ENCODE measurements at places on chromosomes 13 and 19. TPM values are rescaled to one million over a fixed set of nuclear protein-coding genes. Genes with fewer than 3 reads are reported as not detected.

The SMIM44 gene
- not detected for total RNA-seq

The MIER2 gene
- 21.8 TPM for total RNA-seq

The FCAR gene
- total RNA-seq, result 0.70 TPM

- no peak for DNase-seq
Measured at GRCh38 chr19:39112338-39112890, 13.2 kb upstream of the PAK4 start.

GRCh38 chr13:43528992-43529391 is 257.8 kb downstream of the ENOX1 start:
- DNase-seq, result no peak

DNA sequence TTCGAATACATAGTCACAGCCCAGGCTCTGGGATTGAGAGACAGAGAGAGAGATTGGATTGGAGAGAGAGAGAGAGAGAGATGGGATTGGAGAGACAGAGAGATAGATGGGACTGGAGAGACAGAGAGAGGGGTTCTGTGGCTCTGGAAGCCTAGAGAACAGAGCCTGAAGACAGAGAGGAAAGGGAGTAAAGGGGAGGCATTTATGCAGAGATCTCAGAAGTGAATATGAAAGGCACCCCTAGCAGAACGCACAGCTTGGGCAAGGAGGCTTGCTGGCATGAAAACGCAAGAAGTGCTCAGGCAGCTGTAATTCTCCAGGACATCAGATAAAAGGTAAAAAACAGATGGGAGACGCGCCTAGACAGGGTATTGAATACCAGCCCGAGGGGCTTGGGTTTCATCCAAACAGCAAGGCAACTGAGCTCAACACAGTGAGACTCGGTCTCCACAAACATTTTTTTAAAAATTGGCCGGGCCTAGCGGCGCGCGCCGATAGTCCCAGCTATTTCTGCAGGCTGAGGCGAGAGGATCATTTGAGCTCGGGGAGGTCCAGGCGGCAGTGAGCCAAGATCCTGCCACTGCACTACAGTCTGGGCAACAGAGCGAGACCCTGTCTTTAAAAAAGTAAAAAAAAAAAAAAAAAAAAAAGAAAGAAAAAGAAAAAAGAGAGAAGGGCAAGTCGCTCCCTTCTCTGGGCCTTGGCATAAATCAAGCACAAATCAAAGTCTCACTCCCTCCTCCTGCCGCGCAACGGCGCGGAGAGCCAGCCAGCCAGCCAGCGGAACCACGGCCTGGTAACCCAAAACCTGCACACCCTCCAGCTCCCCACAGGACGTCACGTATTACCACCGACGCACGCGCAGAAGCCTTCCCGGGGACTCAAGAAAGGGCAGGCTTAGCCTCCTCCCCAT is 774 bp upstream of the PPP2R1A start:
- DNase-seq, result no peak

DNA sequence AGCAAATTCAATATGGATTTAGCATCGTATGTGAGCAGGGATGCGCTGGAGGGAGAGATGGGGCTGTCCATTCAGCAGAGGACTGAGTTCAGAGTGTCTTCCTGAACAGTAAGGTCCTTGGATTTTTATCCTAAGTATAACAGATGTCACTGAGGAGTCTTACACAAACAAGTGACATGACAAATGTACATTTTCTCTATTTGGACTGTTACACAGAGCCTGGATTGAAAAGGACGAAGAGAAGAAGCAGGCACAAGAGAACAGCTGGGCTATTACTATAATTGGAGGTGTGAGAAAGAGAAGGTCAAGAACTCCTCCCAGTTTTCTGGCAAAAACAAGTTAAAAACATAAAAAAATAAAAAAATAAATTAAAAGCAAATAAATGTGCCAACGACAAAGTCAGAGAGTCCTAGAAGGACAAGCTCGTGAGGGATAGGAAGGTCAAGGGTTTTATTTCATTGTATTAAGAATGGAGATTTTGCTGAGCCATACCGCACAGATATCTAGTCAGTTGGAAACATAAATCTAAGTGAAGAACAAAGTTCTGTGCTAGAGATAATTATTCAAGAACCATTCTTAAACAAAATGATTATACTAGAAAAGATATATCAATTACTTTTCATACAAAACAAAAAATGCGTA is 1186.3 kb downstream of the EFNB2 start:
- no peak for DNase-seq

GRCh38 chr13:46321494-46322225 is 65.4 kb downstream of the RUBCNL start:
- no peak for DNase-seq

DNA sequence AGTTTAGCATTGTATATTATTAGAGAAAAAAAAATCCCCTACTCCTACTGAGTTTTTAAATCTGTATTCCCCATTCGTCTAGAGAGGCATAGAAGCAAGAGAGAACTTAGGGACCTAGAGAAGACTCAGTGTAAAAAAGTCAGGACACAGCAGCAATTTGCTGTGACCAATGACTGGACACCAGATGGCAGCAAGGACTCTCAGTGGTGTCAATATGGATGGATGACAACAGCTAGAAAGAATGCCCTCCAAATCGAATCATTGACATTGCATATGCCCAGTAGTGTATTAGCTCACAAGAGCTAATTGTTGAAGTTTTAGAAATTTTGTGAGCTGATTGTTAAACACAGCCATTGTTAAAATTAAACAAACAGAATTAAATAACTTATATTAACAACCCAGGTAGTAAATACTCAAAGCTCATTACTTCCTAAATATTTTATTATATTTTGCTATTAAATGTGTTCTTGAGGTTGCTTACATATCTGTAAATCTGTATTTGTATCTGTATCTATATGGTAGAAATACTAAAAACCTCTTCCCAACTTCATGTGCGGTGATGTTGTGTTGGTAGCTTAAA is 43.9 kb downstream of the SIAH3 start:
- no peak for DNase-seq

DNA sequence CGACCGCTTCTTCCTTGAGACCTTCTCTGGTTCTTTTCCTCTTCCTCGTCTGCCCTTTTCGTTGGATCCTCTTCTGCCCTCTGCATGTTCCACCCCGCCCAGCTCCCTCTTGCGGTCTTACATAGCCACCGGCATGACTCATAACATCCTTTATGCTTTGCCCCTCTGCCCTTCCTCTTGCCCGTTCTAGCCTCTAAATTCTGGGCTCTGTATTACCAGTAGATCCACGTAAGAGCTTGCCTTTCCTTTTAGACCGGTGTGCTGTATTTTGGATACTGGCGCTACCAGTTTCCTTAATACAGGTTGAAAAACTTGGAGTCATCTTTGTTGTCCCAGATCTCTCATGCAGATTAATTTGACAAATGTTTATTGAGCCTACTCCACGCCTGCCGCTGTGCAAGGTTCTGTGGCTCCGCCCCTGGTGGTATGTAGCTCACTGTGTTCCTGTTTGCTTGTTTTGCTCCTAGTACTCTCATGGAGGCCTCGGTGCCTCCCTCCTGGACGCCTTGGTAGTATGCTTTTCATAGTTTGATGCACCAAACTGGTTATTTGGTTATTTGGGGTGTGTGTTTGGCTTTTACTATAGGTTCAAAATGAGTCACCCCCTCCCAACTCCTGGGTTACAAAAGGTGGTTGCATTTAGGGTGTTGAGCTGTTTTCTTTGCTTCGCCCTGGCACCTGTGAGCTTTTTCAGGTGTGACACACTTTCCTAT is 1.7 kb downstream of the GTF3A start:
- peak; percentile 88 for DNase-seq
